Activated T-helper 2 cell treated with anti-CD3 and anti-CD28 coated beads, Interferon-gamma antibody, Interleukin-2, Interleukin-4, amounts not matched to agents 10 μg/mL and 5 μg/mL and 100 μg/mL, durations not matched to agents 14 hours and 24 hours and 36 hours (primary cell): ENCODE measurements at places on chromosomes 5 and 9. TPM values are rescaled to one million over a fixed set of nuclear protein-coding genes. Genes with fewer than 3 reads are reported as not detected.

The ASPN gene
- total RNA-seq: not detected in 2 replicates

The PTGDS gene
- total RNA-seq: not detected in 2 replicates

The SLC12A7 gene
- total RNA-seq: 31.1 and 31.9 TPM in 2 replicates

The C5orf52 gene
- total RNA-seq: 0.30 TPM in 1 of 2 replicates, not detected in the other

The LVRN gene
- total RNA-seq: 0.07 TPM in 1 of 2 replicates, not detected in the other
